ENCODE measurements at places on chromosomes 7 and 10.

GRCh38 chr10:18359812-18360211 lies 219.6 kb downstream of the CACNB2 start:
- DNase-seq, result no peak

DNA sequence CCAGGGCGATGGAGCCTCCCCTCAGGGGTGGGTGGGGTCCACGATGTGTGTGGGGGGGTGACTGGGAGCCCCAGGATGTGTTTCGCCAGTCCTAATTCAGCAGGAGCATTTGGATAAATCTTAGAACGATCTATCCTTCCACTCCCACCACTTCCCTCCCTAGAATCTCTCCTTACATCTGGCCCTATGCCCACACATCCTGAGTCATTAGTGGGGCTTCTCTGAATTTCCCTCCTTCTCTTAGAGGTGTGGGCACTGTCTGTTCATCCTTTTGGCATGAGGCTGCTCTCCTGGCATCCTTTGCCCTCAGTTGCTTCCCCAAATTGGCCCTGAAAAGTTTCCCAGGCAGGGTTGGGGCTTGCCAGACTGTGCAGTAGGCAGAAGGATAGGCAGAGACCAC lies 1.6 kb downstream of the GHRHR start:
- DNase-seq, result no peak

- DNase-seq, result no peak
Measured at GRCh38 chr7:17230099-17230807, 68.2 kb upstream of the AHR start.

DNA sequence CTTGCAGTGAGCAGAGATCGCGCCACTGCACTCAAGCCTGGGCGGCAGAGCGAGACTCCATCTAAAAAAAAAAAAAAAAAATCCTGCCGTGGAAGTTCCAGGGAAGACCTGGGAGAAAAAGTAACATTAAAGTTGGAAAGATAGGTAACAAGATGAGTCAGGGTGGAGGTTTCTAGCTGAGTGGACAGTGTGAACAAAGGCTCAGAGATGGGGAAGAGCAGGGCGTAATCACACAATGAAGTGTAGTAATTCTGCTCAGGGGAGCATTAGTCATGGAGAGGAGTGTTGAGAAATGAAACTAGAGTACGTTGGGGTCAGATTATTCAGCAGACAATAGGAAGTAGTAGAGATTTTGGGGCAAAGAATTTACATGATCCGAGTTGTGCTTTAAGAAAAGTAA lies 21.6 kb upstream of the WASL start:
- DNase-seq, result no peak

DNA sequence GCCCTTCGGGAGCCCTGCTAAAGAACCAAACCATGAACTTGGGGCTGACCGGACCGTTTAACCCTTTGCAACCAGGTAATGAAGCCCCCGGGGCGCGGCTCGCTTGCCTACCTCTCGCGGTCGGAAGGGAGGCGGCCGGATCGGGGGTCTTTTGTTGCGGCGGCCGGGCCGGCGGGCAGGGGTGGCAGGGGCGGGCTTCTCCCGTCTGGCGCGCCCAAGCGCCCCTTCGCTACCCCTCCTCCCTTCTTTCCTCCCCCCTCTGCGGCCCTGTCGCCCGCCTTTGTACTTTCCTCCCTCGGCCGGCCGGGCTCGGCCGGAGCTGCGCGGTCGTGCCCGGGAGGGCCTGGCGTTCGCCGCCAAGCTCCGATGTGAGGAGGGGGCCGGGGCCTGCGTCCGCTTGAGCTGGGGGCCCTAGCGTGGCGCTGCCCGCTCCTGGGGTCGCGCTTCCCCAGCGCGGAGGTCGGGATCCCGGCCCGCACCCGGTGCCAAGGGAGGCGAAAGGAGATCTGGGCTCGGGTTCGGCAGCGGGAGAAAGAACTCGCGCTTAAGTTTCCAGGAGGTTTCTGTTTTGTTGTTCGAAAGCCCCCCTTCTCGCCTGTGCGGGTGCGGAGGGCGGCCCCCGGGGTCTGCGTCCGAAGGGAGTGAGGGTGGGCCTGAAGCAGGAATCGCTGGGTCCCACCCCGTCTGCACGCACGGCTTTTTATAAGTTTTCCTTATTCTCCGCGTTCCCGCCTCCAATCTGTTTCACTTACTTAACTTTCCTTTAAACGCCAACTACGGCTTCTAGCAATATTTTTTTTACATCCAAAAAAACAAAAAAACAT lies 436.8 kb upstream of the GALNT17 start:
- DNase-seq, result no peak

- no peak for DNase-seq
Measured at GRCh38 chr7:74525881-74526280, 72.2 kb downstream of the GTF2IRD1 start.

GRCh38 chr7:123548406-123548805 lies 9.2 kb downstream of the NDUFA5 start:
- DNase-seq, result no peak

DNA sequence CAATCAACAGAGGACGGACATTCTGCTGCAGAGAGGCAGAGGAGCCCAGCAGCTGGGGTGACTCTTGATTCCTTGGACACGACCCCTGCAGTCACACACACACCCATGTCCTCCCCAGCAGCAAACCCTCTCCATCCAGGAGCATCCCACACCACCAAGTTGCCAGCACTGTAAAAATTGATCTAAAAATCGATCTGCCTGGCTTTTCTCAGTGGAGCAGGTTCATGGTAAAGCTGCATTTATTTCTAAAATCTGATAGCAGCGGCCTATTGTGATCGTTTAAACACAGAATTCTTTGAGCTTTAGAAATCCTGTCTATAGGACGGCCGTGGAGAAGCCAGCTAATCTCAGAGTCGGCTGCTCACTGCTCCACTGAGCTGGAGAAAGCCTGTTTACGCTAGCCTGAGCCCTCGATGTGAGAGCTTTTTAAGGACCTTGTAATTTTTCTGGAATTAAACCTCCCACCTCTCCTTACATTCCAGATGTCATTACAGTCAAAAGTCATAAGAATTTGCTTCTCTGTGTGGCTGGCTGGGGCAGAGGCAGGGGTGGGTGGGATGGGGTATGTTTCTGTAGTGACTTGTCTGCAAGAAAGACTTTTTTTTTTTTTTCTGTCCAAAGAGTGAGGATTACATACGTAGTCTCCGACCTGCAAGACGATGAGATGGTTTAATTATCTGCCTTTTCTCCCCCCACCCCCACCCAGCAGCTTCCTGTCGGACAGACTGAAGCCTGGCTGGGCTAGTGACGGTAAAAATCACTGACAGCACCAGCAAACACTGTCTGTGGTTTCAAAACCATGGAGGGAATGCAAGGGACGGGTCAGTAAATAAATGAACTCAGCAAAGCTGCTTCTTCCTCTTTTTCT lies 31.6 kb downstream of the TRIM8 start:
- DNase-seq, result no peak

- DNase-seq, result no peak
Measured at GRCh38 chr10:32941357-32941756, 16.7 kb downstream of the ITGB1 start.

DNA sequence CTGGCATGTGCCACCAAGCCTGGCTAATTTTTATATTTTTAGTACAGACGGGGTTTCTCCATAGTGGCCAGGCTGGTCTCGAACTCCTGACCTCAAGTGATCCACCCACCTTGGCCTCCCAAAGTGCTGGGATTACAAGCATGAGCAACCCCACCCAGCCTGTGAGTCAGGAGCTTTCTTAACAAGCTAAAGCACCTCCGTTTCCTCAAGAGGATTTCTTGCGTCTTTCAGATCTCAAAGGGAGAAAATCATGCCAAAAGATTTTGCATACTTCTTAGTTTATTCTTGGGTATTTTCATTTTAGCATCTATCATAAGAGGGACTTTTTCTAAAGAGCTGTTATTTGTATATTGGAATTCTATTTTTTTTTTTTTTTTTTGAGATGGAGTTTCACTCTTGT lies 47.9 kb upstream of the FOXK1 start:
- no peak for DNase-seq

DNA sequence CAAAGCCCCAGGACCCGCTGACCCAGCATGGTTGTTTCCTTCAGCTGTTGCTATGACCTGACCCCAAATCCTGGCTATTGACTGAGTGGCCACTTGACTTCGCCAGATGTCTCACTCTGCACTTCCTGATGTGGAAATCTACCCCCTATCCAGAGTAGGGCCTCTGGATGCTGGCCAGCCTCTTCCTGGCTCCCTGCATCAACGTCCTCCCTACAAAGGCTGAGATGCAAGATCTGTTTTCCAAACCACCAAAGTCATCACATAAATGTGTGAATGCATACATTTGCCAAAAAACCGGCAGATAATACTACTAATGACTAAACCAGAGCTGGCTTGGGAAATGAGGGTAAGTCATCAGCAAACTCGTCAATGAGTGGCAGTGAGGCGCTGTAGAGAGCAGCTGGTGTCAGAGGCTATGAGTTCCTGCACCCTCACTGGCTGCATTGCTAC lies 70.4 kb downstream of the PYROXD2 start:
- DNase-seq, result no peak

DNA sequence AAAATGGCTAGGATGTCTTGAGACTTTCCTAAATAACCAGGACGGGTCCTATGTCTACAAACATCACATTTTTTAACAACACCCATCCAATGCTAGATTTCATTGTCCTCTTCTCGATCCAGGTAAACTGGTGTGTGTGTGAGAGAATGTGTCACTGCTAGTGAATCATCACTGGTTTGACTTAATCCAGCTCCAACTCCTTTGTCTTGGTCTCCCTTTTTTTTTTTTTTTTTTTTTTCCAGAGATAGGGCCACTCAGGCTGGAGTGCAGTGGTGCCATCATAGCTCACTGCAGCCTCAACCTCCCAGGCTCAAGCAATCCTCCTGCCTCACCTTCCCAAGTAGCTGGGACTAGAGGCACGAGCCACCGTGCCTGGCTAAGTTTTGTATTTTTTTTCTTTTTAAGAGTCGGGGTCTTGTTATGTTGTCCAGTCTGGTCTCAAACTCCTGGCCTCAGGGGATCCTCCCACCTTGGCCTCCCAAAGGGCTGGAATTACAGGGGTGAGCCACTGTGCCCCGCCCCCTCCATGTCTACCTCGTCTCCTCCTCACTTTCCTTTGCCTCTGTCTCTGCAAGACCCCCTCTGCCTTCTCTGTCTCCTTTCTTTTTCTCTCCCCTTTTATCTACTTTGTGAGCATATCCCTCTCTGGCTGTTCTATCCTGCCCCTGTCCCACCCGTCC lies 2.2 kb upstream of the UFSP1 start:
- no peak for DNase-seq

GRCh38 chr10:43057231-43057711 lies 19.6 kb upstream of the RET start:
- DNase-seq, result no peak

- DNase-seq, result no peak
Measured at GRCh38 chr10:33241351-33241750, 93.1 kb downstream of the NRP1 start.

DNA sequence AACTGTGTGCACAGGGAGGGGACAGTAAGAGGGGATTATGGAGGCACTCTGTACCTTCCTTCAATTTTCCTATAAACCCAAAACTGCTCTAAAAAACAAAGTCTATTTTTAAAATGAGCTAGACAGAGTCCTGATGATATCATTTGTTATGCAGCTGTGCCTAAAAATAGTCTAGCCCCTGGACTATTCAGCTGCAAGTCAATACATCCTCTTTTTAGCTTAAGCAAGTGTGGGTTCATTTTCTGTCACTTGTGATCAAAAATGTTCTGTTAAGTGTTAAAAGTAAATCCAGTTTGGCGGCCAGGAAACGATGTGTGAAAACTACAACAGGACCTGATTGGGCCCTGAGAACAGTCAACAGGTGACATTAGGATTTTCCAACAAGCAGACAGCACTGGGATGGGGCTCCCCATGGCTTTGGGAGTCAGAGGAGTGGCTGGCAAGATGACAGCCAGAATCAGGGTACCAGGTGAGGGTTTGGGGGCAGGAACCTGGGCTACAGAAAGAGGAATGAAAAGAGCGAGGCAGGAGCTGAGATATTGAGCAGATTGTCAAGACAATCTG lies 33.9 kb downstream of the FAM107B start:
- DNase-seq, result no peak

DNA sequence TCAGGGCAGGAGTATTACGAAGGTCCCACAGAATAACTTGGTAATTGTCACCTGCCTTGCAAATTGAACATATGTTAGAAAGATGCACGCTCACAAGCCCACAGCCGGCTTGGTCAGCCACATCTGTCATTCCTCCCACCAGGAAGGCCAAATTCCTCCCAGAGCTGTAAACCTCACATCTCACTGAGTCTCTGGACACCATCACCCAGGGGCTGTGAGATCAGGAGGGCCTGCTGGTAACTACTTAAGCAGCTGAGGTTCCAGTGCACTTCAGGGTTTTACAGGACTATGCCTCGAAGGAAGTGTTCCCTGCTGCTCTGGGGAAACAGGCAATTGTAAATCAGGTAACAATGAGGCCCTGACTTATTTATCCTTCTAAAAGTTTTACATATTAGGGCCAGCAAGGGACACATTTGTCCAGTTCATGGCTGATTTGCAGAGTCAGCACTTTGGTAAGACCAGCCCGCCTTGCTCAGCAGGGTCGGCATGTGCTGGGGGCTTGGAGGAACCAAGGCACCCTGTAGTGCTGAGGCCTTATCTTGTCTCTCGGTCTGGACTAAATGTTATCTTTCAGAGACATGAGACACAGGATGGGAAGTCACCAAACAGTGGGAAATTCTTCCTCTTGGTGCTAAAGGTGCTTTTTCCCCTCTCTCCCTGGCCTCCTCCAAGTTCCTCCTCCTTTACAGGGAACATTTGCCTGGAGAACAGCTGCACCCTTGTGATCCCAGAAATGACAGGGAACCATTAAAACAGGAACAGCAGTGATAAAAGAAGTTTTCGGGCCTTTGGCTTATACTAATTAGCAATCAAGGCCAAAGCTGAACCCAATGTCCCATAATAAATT lies 34.3 kb downstream of the PYROXD2 start:
- DNase-seq, result no peak

DNA sequence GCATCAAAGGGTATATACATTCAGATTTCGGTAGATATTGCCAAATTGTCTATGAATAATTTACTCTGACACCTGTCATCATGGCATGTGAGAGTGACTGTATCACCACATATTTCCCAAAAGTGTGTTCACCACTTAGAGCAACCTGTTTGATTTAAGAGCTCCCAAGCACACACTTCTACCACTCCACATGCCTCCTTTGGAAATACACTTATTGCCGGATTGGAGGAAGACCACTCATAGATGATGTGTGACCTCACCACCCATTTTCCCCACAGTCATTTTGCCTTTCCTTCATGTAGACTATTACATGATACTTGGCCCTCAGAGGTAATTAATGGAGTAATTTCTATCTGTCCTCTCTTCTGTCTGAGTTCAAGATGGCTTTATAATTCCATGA lies 75.5 kb downstream of the SLC16A9 start:
- DNase-seq, result no peak

DNA sequence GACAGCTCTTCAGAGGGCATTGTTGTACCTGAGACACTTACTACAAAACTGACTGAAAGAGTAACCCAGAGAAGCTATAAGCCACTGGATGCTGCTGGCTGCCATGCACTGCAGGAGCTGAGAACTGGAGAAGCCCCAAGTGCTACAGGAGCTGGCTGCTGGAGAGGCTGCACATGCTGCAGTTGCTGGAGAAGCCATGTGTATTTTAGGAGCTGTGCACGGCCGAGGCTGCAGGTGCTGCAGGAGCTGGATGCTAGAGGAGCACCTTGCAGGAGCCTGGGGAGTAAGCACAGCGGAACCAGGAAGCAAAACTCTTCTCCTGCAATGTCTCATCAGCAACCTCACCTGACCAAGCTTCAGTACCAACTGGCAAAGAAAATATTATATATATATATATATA lies 45.5 kb downstream of the STEAP1B start:
- DNase-seq, result no peak

All from amygdala (tissue), 56 donors.